Brain (organoid and tissue), 16 donors: ENCODE measurements at places on chromosomes 6 and 20.
A peak's percentile ranks its signal among the peaks of the same experiment; 100 is the strongest.

DNA sequence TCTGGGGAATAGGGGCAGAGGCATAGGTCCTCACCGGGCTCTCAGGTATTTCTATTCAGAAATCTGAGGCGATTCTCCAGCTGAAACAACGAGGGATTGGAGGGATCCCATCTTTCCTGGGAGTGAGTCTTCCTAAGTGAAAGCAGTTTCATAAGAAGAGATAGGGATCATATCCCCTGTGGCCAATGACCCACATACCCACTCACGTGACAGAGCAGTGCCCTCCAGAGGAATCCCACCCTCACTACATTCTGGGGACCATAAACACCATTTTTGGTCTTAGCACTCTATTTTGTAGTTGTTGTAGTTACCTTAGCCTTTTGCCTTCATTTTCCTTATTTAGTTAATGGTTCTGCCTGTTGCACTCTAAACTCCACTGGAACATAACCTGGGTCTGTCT, 121.1 kb downstream of the GPR63 start:
- DNase-seq, result no peak

- DNase-seq, result no peak
Measured at GRCh38 chr20:1295276-1295930, 29.3 kb downstream of the SNPH start.

GRCh38 chr20:324177-325044, 941 bp upstream of the SOX12 start:
- DNase-seq, result peak; percentile 95

- DNase-seq, result peak; percentile 44
Measured at GRCh38 chr20:35145141-35145564, 2.0 kb downstream of the EDEM2 start.

GRCh38 chr6:89068695-89069094, 11.9 kb upstream of the PNRC1 start:
- DNase-seq, result no peak

DNA sequence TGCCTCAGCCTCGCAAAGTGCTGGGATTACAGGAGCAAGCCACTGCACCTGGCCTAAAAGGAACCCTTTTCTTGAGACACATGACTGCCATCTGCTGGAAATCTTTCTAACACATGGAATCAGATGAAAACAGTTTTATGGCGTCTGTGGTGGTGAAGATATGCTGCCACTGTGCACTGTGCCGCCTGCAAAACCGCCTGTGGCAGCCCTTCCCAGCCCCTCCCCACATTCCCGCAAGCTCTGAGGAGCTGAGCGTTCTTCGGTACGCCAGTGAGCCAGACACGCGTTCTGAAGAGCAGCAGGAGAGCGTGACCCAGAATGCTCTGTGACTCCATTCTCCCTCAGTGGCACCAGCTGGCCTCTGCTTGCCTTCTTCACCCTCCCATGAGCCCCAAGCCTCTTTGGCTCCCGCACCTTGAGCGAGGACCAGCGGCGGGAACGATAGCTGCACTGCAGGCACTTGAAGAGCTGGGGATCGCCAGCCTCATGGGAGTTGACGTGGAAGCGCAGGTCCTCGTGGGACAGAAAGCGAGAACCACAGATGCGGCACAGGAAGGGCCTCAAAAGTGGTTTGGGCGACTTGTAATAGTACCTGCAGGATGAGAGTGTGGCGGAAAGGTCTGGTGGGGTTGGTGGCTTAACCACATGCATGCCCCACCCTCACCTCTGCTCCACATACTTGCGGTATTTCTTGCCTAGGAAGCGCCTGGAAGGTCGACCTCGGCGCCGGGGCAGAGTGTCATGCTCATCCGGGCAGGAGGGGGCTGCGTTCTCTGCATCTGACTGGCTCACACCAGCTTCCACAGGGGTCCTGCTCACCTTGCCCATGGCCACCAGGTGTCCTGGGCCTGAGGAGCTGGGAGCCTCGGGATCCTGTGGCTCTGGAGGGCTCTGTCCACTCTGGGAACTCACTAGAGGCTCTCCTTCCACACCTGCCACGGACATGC, 8.7 kb downstream of the ZNF335 start:
- DNase-seq, result peak; percentile 69

DNA sequence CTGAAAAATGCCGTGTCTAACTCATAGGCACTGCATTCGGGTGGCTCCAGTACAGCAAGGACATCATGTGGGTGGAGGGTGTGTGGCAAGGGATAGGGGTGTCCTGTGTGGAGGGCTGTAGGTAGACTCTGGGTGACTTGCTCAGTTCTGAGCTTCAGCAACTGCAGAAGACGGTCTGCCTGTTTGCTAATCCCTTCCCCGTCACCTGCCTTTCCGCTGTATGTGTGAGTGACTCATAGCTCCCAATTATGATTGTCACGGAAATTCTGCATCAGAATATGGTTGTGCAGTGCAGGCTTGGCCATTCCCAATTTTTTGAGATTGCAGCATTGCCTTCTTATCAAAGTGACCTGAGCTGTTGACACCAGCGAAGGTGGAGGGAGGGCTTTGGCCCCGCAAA, 174.3 kb downstream of the CDH4 start:
- no peak for DNase-seq

- no peak for DNase-seq
Measured at GRCh38 chr6:42403421-42403820, 48.3 kb downstream of the TRERF1 start.

GRCh38 chr6:56497240-56497639, 145.4 kb downstream of the DST start:
- no peak for DNase-seq

GRCh38 chr20:60064554-60065196, 106.5 kb downstream of the CDH26 start:
- DNase-seq, result no peak

GRCh38 chr20:14599613-14600012, 262.2 kb upstream of the FLRT3 start:
- peak; percentile 27 for DNase-seq

DNA sequence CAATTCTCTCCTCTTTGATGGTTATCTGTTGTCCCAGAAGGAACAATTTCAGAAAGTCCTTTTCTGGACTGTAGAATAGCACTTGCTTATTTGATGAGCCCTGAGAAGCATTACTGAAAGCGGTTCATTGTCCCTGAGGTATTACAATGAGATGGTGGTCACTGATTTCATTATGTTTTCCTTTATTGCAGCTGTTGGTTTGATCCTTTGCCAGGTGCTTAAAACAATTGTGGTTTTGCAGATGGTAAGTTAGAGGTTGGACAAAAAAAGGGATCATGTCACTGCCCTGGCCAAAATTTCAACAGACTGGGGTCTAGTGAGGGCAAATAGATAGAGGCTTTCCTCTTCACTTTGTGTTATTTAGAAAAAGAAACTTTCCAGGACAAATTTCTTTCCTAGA, 61.9 kb downstream of the ESR1 start:
- DNase-seq, result no peak

DNA sequence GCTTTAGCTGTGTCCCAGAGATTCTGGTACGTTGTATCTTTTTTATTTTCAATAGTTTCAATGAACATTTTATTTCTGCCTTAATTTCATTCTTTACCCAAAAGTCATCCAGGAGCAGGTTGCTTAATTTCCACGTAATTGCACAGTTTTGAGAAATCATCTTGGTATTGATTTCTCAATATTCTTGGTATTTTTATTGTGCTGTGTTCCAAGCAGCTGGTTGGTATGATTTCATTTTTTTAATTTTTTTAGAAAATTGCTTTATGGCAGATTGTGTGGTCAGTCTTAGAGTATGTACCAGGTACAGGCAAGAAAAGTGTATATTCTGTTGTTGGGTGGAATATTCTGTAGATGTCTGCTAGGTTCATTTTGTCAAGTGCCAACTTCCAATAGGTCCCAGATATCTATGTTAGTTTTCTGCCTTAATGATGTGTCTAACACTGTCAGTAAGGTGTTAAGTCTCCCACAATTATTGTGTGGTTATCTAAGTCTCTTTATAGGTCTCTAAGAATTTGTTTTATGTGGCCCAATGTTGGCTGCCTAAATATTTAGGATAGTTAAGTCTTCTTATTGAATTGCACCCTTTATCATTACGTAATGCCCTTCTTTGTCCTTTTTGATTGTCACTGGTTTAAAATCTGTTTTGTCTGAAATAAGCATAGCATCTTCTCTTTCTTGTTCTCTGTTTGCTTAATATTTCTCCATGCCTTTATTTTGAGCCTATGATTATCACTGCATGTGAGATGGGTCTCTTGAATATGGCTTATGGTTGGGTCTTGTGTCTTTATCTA, 366.9 kb upstream of the IRAK1BP1 start:
- no peak for DNase-seq

DNA sequence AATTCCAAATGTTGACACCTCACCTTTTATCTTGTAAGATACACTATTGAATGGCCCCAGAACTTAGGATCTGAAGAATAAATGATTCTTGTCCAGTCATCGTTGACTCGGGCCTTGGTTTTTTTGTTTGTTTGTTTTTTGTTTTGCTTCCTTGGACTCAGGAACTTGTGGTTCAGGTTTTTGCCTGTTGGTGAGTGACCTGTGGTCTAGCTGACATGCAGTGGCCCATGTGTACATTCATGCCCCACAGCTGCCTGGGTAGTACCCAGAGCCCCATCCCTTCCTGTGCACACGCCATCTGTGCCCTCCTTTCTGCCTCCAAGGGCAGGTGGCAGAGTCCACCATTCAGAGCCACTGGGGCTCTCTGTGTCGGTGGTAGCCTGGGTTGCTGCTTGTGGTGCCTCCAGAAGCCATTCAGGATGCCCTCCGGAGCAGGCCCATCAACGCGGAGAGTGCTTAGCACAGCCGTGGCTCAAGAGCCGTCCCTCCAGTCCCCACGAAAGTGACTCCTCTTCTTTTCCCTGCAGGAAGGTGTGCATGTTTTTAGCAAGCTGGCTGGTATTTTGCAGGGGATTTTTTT, 85.9 kb downstream of the SYNJ2 start:
- no peak for DNase-seq

GRCh38 chr6:136921936-136922684, at the start of gene SLC35D3:
Gene SLC35D3, plus strand, starts transcription at chr6:136922301. Its CDS starts 128 bp downstream, at chr6:136922429.
- peak; percentile 13 for DNase-seq

DNA sequence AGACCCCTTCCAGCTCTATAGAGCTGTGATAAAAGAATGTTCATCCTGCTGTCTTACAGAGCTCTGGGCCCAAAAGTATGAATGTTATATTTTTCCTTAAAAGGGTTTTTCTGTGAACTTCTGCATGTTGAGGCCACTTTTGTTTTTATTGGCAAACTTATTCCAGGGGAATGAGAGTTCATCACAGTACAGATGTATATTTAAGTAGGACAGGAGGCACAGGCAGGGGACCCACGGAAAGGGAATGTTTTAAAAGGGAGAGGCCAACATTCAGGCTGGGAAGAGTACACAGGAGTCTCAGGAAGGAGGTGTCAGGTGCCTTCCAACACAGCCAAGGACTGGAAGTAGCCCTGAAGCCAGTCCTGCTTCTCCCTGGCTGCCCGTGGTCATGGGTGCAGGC, 148.4 kb downstream of the EYA2 start:
- no peak for DNase-seq

GRCh38 chr6:159646733-159647132, 46.3 kb downstream of the SOD2 start:
- DNase-seq, result no peak

GRCh38 chr20:16517946-16518783, 55.1 kb downstream of the KIF16B start:
- DNase-seq, result no peak

DNA sequence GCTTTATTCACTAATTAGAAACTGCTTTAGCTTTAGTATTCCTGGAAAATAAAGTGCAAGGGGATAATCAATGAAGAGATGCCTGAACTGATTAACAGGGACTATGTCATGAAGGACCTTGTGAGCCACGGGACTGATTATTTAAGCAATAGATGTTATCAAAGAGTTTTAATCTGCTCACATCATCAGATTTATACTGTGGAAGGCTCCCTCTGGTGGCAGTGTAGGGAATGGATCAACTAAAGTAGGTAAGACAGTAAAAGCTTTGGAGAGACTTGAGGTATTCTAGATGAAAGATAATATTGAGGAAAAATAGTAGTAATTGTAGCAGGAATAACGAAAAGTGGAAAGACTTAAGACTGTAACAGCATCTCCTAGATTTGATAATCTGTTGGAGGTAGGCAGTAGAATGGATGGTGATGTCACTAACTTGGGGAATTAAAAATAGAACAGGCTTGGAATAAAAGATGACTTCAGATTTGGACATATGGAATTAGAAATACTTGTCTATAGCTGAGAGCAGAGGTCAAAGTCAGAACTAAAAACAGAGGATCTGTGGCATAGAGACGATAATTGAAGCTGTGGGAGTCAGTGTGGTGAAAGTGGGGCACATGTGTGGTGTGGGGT, 80.3 kb upstream of the HTR1E start:
- peak; percentile 66 for DNase-seq

- no peak for DNase-seq
Measured at GRCh38 chr6:158211273-158212055, 43.3 kb downstream of the GTF2H5 start.

DNA sequence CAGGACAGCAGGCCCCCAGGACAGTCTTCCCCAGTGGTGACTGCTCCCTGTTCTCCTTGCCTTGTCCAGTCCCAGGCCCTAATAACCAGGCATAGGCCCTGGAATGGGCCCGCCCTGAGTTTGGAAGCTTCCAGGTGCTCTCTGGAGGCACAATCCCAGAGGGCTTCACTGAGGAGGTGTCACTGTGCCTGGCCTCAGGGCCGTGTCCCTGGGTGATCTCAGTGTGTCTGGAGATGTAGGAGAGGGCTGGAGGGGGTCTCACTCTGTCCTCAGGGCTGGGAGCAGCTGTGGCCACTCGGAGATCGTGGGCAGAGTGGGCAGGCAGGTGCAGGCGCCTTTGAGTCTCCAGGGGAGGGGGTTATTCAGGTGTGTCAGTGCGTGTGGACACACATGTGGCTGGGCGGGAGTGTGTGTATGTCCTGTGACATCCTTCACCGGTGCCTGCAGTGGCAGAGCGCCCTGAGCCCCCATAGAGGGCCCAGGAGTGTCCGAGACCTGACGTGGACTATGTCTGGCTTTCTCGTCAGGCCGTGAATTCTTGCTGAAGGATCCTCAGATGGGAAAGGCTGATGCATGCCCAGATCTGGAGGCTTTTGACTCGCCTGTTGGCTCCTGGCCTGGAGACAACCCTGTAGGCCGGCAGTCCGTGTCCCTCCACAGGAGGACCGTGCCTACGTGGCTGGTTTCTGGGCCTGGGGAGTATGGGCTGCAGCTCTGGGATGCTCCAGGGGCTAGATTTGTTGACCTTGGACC, 5.5 kb upstream of the NPBWR2 start:
- DNase-seq, result no peak

- no peak for DNase-seq
Measured at GRCh38 chr6:38117281-38117680, 297.8 kb downstream of the ZFAND3 start.

DNA sequence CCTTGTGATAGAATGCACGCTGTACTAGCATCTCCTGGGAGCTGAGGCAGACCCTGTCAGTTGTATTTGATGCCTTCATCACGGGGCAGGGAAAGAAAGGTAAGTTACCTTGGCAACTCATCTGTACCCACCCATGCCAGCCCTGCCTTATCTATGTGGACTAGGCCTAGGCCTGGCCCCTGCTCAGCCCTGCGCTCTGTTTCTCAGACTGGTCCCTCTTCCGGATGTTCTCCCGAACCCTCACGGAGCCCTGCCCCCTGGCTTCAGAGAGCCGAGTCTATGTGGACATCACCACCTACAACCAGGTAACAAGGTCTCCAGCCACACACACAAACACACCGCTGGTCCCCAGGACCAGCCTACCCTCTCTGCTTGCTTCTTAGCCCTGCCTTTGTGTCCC, 4.2 kb downstream of the PIGT start:
- DNase-seq, result no peak
